ENCODE measurements at places on chromosomes 13 and 19. TPM values are rescaled to one million over a fixed set of nuclear protein-coding genes. Genes with fewer than 3 reads are reported as not detected.

Gene SLITRK6
- total RNA-seq: 0.10 TPM

Gene CAPS
- 7.2 TPM for total RNA-seq

Gene SOX1
- total RNA-seq: not detected

Gene GSX1
- not detected for total RNA-seq
